Stimulated activated CD4-positive, alpha-beta T cell treated with anti-CD3 and anti-CD28 coated beads, Interleukin-12 subunit alpha, Interleukin-12 subunit beta, amount 100 ng/mL, for 48 hours (primary cell): ENCODE measurements at places on chromosomes 2 and 18.

- peak; percentile 80 for DNase-seq
These were observed 2.9 kb upstream of the CRYBA2 start for GRCh38 chr2:218995972-218996711.

GRCh38 chr18:67428158-67428557 is 88.4 kb downstream of the DSEL start:
- DNase-seq, result no peak

DNA sequence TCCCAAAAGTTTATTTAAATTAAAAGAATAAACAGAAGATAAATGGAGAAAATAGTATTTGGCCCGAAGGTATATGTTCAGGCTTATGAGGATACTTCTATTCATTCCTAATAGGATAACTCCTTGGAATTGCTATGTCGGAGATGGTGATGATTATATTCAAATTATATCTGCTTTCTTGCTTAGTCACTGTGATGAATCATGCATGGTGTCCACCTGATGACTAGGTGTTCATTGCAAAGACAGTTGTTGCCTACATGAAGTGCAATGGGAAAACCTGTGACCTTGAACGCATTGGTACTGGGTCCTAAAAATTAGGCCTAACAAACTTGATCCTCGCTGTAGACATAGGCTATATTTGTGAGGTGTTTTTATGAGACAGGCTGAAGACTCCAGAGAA is 617.3 kb upstream of the ZEB2 start:
- DNase-seq, result no peak

- DNase-seq, result no peak
These were observed 136.4 kb downstream of the HDAC4 start for GRCh38 chr2:239264492-239264837.

GRCh38 chr2:129212299-129212958 is 767.0 kb upstream of the RAB6C start:
- no peak for DNase-seq

DNA sequence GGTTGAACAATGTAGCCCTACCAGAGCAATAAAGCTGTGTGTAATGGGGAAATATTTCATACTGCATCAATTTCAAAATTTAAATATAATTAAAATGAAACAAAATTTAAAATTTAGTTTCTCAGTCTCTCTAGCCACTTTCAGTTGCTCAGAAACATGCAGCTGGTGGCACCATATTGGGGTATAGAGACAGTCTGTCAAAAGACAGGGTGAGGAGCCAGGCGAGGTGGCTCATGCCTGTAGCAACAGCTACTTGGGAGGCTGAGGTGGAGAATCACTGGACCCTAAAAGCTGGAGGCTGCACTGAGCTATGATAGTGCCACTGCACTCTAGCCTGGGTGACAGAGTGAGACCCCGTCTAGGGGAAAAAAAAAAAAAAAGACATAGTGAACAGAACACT is 20.1 kb downstream of the ANXA4 start:
- no peak for DNase-seq

DNA sequence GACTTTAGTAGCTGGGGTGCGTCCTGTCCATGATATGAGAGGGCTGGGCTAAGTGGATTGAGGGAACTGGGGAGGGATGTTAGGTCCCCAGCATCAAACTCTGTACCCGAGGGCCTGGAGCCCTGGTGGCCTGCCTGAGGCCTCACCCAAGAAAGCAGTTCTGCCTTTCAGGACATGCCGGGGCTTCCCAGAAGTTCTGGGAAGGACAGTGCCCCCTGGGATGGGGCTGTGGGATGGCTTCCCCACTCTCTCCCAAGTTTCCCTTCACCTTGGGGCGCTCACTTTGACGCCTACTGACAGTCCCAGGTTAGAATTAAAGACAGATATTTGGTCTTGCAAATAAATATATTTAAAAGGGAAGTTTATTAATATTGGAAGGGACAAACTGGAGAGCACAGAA is 1.8 kb downstream of the OXER1 start:
- no peak for DNase-seq

DNA sequence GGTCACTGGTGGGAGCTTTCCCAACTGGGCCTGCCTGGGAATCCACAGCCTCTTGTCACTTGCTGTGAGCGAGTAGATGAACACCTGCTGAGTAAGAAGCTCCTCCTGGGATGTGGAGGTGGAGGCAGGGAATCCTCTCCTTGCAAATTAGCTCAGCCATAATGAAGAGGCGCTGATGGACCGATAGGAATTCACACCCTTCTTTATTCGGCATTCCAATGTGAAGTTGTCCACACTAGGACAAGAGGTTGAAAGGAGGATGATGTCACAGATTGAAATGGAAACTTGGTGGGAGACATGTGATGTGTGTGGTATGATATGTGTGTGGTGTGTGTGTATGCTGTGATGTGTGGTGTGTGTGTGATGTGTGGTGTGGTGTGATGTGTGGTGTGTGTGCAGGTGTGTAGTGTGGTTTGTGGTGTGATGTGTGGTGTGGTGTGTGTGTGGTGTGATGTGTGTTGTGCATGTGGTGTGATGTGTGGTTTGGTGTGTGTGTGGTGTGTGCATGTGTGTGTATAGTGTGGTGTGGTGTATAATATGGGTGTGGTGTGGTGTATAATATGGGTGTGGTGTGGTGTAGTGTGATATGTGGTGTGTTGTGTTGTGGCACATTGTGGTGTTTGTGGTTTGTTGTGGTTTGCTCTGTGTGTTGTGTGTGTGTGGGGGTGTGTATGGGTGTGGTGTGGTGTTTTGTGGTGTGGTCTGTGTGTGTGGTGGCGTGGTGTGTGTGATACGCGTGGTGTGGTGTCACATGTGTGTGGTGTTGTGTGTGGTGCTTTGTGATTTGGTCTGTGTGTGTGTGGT is 216.4 kb downstream of the BCL2 start:
- DNase-seq, result no peak

DNA sequence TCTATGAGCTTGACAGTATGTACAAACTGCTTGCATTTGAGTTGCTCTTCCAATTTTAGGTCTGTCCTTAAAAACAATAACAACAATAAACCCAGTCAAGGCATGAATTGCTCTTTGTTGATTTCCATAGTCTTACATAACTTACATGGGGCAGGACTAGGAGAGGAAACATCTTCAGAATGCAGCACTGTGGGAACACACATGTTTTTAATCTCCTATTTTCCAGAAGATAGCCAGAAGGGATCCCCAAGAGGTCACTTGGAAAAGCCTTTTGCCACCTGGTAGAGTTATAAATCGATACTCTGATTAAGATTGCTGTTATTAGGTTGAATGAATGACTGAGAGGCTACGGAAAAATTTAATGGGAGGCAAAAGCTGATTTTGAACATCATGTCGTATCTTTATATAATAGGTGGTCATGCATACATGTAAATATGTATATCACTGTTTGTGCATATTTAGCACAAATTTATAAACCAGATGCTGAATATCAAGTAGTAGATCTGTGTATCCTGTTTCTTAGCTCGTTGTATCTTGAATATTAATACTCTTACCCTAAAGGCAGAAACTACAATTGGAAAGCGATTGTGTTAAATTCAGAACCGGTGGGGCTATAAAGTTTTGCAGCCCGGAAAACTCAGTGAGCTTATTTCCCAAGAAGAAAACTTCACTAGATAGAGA is 479.4 kb upstream of the TCF4 start:
- no peak for DNase-seq

GRCh38 chr2:15594291-15595256 is 2.9 kb downstream of the DDX1 start:
- no peak for DNase-seq

DNA sequence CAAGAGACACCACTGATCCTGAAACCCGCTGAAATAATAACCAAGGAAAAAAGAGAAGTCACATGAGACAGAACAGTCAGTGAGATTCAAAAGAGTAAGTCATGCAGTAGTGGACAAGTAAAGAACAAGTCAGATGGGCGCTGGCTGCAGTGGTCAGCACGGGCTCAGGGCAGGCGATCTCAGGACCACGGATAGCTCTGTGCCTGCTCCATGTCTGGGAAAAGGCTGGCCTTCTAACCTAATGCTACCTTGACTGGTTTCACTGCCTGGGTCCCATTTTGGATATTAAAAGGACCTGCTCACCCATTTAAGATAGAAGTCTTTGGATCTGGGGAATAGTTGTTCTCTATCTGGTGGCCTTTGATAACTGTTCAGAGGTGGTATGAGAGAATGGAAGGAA is 61.7 kb upstream of the LCLAT1 start:
- no peak for DNase-seq

DNA sequence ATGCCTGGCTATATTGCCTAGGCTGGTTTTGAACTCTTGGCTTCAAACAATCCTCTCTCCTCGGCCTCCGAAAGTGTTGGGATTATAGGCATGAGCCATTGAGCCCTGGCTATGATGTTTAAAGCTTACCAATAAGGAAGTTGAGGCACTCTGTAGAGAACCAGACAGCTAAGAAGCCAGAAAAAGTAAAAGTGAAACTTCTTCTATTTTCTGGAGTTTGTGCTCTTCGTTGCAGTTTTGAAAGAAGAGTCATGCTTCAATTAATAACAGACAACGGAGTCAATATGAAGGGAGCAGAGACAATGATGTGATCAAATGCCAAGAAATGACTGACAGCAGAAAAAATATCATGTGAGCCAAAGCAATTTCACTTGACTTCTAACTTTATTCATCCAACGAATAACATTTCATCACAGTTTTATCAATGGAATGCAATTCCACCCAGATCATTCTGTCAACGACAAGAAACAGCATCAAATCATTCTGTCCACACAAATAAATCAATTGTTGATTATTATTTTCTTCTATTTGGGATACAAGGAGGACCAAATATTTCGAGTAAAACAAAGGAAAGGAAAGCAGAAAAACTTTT is 175.5 kb upstream of the CELF4 start:
- no peak for DNase-seq

DNA sequence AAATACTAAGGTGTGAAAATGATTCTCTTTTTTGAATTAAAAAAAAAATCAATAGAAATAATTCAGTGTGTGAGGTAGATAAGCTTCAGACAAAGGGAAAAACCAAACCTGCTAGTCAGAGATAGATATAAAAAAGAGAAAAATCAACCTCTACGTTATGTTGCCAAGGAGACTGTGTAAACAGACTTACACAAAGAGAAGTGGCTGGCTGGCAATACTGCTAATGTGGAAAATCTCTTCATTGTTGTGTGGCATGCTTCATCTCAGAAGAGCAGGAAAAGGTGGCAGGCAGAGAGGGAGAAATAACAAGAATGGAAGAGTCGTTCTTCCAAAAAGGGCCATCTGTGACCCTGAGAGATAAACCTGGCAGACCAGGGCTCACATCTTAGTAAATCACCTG is 200.8 kb downstream of the SLC8A1 start:
- DNase-seq, result no peak

GRCh38 chr2:207332480-207333212 is 166.9 kb upstream of the KLF7 start:
- DNase-seq, result no peak

GRCh38 chr2:25053041-25053440 is 11.2 kb downstream of the EFR3B start:
- no peak for DNase-seq

GRCh38 chr18:31554776-31555175 is 36.9 kb upstream of the TTR start:
- DNase-seq, result no peak

- DNase-seq, result no peak
These were observed 68.2 kb downstream of the ZNF385B start for GRCh38 chr2:179793238-179793637.

DNA sequence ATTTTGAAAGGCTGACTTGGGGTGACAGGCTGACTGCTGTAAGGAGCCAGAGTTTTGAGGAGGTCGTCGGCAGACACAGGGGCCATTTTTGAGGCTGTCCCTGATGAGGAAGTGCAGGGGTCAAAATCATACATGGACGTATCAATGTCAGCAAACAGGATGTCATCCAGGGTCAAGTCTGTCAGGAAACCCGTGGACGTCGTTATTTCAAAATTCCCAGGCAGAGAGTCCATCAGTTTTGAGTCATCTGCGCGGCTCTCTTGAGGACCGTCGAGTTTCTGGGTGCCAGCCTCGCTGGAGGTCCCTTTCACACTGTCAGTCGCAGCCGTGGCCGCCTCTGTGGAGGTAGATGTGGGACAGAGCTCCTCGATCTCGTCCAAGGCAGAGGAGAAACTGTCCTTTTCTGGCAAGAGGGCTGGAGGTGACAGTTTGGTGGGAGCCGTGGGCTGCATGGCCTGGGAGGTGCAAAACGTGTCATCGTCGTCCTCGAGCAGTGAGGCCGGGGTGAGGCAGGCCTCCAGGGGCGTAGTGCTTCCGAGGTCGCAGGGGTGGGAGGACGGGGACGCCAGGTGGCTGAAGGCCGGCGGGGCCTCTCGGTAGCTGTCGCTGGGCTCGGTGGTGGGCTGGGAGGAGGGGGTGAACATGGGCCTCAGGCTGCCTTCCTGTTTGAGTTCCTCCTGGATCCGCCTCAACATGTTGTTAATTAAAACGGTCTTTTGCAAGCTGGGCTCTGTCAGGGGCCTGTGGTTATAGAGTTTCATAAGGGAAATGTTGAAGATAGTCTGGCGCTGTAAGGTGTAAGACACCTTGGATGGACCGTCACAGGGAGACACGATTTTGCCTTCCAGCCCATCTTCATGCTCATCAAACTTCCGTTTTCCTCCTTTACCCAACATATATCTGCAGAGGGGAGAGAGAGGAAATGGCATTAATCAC is 17.5 kb downstream of the SERTAD2 start:
- DNase-seq, result no peak

- no peak for DNase-seq
These were observed 56.7 kb upstream of the RAB6C start for GRCh38 chr2:129922571-129923264.

DNA sequence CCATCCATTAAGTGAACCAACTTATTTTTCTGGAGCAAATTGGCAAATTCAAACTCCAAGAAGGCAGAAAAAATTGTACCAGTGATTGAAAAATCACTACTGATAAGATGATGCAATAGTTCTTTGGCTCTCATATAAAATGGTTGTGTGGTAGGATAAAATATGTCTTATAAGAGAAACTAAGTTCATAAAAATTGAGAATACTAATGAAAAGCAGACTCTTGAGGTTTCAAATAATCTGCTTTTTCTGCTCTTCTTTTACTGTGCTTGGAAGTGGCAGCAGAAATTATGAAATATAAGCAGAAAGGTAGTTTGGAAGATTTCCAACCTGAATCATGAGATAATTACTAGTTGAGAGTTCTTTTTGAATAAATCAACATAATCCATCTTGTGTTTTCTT is 61.9 kb downstream of the PPP1R1C start:
- no peak for DNase-seq

DNA sequence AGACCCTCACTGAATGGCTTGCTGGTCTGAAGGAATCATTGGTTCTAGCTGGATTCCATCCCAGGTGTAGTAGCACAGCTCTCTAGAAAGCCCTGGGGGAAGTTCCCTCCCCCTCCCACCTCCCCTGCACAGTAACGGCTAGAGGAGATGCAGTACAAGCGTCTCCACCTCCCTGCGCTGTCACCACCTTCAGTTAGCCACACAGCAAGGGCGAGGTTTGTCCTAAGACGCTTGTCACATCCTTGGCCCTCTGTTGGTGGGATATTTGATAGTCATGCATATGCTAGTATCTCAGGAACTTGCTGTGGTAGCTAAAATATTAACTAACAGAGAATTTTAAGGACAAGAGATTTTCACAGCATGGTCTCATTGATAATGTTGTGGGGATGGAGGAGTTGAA is 19.4 kb downstream of the TRAPPC12 start:
- DNase-seq, result no peak

DNA sequence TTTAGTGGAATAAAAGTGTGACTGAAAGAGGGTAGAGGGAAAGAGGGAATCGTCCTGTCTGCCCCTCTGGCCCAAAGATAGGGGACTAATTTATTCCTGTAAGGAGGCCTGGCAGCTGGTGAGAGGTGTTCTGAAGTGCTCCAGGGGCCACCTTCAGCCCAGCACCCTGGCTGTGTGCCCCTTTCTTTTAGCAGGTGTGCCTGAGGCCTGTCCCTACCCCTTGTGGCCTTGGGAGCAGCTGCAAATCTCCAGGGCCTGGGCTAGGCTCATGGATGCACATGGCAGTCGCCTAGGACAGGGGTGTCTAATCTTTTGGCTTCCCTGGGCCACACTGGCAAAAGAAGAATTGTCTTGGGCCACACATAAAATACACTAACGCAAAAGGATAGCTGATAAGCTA is 37.3 kb downstream of the FHOD3 start:
- no peak for DNase-seq
